IMR-90 (cell line): ENCODE measurements at places on chromosomes 4 and X. TPM values are rescaled to one million over a fixed set of nuclear protein-coding genes. Genes with fewer than 3 reads are reported as not detected.

GRCh38 chrX:150362599-150363481 lies at the start of gene MAMLD1:
Gene MAMLD1, plus strand, starts transcription at chrX:150363317. Its CDS starts 82,200 bp downstream, at chrX:150445517.
- peak; percentile 84 for DNase-seq

DNA sequence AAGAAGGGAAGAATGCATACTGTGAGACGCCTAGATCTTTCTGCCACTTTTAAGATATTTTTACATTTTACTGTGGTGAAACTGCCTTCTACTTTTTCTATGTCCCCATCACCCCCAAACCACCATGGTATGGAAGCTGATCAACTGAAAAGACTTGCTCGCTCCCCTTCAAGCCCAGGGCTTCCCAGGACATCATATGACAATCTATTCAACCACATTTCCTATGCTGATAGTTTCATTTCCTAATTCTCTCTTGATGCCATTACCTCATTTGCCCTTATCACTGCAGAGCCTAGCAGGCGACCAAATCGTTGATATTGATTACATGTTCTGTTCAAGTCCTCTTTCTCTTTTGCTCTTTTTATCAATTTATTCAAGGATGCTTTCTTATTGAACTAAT lies 40.1 kb upstream of the KLHL34 start:
- DNase-seq, result no peak

GRCh38 chr4:40283413-40283812 lies 51.7 kb upstream of the CHRNA9 start:
- no peak for DNase-seq

The AMOT gene
- polyA plus RNA-seq, result 4.7 TPM in 2 replicates

DNA sequence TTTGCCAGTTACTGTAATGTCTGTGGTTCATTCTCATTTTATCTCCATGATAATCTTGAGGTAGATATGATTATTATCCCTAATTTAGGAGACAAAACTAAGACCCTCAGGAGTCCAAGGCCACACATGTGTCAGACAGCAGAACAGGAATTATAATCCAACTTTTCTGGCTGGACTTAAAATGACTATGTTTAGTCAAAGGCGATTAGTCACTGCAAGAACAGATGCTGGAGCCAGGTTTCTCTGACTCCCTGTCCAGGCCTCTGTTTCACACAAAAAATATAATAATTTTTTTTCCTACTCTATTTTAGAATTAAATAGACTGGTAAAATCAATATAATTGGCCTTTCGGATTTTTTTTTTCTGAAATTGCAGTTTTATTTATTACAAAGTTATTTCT lies 56.7 kb upstream of the TMEM131L start:
- DNase-seq, result peak; percentile 89

The CSAG1 gene
- polyA plus RNA-seq, result not detected in 2 replicates

The KIAA1210 gene
- not detected in 2 replicates for polyA plus RNA-seq
